ENCODE measurements at places on chromosomes 2 and 18.

DNA sequence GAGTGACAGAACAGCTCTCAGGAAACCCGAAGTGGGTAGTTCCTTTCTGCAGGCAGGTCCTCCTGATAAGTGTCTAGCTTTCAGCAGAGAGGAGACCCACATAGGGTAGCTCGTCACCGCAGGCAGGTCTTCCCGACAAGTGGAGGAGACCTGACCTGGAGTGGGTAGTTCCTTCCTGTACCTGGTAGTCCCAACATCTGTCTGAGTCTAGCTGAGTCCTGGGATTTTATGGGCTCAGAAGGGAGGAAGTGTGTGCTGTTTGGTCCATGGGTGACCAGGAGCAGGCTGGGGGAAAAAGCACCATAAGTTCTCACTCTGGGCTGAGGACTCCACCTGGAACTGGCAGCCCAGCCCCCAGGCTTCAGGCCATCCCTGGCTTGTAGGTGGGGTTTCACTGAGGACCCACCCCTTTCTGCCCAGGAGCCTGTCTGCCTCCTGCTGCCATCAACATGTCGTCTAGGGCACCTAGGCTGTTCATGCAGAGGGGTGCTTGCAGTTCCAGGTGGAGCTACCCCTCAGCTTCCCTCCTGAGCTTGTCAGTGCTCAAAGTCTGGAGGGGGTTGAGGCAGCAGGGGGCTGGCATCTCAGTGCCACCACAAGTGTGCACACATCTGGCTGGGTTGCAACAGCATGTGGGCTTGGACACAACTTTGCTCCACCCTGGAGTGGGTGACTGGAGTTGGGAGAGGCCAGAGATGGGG, 9.4 kb downstream of the DYSF start:
- no peak for DNase-seq

DNA sequence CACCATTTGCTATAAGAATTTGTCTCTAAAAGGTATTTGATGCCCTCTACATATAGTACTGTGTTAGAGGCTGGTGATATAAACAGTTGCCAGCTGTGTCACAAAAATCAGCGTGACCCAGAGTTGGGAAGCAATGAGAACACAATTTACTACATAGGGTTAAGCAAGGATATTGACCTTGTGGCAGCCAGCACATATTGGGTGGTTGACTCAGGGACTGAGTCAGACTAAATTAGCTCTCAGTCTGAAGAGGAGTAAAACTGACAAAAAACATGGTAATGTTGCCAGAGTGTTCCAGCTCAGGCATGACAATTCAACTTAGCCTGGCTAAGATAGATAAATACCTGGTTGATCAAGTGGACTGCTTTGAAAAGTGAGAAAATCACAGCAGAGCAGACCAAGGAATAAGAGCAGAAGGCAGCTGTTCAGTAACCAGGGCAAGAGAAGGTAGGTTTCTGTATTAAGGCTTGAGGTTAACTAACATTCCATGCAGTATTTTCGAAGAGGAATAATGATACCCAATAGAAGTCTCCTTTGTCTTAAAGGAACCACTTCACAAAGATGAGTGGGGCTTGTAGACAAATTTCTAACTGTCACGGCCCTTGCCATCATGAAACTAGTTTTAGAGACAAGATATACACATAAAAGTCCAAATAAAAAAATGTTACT, 108.2 kb upstream of the ERBB4 start:
- DNase-seq, result no peak

DNA sequence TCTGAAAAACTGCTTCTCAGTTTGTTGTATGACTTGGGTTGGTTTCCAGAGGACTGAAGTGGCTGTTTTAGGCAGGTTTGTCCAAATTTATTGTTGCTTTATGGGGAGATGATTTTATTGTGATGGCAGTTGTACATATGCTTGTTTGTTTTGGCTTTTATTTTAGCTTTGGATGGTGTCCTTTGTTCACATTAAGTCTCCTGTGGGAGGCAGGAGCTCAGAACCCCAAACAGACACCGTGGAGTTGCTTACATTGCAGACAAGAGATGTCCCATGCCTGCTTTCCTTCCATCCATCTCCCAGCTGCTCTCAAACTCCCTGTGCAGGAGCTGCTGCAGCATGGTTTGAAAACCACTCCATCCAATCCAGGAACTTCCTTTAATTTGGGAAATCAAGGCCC, 414.7 kb downstream of the LPIN1 start:
- no peak for DNase-seq

- no peak for DNase-seq
Observed at GRCh38 chr18:77632758-77633157, 383.1 kb downstream of the GALR1 start.

DNA sequence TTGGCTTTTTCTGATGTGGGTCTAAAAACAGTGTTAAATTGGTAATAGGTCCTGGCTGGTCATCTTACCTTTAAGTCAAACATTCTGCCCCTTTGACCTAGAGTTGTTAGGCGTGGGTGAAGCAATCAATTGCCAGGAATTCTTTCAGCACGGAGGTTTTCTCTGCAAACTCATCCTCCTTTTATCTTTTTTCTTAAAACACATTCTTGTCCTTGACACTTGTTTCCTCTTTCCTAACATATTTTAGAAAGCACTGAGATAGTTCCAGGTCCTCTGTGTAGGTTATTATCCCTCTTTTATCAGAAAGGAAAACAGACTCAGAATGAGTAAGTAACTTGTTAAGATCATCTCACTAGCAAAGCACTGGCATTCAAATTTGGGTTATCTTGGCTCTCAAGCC, 18.6 kb upstream of the AP1S3 start:
- DNase-seq, result no peak

DNA sequence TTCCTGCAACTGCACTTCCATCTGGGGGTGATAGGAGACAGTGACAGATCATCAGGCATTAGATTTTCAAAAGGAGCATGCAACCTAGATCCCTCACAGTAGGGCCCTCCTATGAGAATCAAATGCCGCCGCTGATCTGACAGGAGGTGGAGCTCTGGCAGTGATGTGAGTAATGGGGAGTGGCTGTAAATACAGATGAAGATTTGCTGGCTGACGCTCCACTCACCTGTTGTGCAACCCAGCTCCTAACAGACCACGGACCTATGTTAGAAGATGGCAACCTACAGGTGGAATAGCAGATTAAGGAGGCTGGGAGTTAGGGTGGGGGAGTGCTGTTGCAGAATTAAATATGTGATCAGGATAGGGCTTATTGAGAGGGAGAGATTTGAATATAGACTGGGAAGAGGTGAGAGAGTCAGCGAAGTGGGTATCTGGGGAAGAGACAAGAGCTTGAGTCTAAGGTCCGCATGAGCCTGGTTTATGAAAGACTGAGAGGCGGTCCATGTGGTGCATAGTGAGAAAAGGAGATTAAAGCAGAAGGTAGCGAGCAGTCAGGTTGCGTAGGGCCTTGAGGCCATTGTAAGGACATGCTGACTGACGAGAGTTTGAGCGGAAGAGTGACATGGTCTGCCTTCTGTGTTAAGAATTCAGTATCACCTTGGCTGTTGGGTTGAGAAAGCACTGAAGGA, 31.3 kb upstream of the TOGARAM2 start:
- no peak for DNase-seq

- peak; percentile 78 for DNase-seq
Observed at GRCh38 chr2:85792783-85793441, 39.1 kb downstream of the ATOH8 start.

GRCh38 chr2:134717286-134718022, 1.3 kb downstream of the TMEM163 start:
- DNase-seq, result no peak

- DNase-seq, result no peak
Observed at GRCh38 chr2:214077727-214078126, 333.1 kb upstream of the VWC2L start.

GRCh38 chr18:73023975-73024374, 156.2 kb upstream of the NETO1 start:
- no peak for DNase-seq

GRCh38 chr2:72827966-72828646, 2.3 kb upstream of the EXOC6B start:
- peak; percentile 5 for DNase-seq

DNA sequence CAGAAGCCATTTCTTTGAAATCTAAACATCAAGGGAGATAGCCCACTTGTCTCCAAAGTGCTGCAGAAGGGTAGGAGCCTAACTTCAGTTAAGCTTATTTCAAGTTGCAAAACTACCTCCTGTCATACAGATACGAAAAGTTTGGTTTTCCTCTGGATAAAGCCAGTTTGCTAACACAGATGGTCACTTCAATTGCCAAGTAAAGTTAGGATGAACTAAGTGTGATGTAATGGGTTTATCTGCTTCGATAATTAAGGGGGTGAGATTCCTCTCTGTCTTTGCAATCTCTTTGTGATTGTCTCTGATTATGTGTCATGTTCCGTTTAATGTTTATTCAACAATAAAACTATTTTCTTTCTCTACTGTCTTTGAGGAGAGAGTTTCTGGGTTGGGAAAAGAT, 156.4 kb downstream of the SLC39A10 start:
- DNase-seq, result no peak

GRCh38 chr18:3599195-3599594, 149.2 kb downstream of the TGIF1 start:
- no peak for DNase-seq

DNA sequence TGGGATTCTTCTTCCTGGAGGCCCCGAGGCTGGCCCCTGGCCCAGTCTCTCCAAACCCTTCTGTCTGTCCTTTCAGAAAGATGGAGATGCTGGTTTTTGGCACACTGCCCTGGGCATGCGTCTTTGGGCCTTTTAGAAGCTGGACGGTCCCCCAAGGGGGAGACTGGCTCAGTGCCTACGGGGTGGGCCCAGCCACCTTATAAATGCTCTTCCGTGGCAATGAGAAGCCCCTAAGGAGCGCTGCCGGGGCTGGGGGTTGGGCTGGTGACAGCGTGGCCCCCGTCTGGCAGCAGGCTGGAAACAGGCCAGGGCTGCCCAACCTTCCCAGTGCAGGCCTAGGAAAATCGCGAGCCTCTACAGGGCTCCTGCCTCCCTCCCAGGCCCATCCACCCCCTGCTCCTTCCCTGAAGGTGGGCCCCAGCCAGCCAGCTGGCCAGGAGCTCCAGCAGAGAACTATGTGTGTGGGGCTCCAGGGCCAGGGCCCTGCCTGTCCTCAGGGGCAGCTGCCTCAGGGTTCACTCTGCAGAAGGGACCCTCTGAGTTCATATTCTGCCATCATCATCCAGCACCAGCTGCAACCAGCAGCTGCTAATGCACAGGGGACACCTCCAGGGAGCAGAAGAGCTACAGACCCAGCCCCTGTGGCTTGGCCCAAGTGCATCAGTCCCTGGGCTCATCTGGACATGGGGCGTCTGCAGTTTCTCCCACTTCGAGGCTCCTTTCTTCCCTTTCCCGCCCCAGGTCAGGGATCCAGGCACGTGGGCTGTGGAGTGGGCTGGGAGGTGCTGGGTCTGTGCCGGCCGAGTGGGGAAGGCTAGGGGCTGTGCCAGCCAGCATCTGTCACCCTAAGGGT, 107.6 kb upstream of the OTOS start:
- no peak for DNase-seq

DNA sequence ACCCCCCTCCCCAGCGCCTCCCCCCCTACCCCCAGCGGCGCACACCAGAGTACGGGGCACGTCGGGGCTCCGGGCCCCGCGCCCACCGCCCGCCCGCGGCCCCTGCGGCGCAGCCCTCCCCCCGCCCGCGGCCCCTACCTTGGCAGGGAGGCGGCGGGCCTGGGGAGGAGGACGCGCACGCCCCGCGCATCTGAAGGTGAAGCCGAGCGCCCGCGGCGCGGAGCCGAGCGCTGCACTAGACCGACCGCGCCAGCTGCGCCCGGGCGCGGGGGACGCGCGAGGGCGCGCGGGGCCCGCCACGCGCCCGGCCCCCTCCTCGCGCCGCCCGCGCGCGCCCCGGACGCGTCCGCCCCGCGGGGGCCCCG, at the start of gene ZNF516:
ZNF516 (minus strand) TSS at position 237 of the 365 bp plus-strand sequence. CDS start 52,188 bp downstream, outside the sequence.
- no peak for DNase-seq

DNA sequence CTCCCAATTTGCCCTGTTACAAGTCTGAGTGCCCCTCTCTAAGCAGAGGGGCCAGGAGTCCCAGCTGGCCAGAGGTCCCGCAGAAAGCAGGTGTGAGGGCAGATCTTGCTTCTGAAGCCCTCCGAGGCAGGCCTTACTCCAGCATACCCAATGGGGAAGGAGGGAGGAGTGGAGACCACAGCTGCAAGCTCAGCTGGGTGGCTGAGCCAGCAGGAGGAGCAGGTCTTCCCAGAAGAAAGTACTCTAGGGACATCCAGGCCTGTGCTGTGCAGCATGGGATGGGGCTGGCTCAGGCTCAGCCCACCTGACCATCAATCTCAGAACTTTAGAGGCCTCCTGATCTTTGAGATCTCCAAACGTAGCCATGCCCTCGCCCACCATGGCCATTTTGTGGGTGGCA, 31.3 kb downstream of the PLB1 start:
- DNase-seq, result no peak

DNA sequence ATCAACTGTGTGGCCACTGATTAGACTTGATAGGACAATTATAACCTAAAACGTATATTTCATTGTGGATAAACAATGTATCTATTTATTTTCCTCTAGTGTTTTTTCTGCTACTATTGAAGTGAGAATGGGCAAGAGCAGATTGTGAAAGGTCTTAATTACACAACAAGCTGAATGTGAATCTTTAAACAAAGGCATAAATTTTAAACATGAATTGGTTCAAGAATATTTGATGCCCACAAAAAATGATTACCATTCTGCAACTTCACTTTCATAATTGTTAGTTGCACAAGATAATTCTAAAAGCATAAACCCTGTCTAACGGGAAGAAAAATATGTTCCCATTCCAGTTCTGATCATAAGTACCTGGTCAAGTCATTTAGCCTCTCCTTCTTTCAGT, 285.6 kb downstream of the GULP1 start:
- DNase-seq, result no peak

GRCh38 chr18:8260319-8260718, 348.9 kb upstream of the RAB12 start:
- no peak for DNase-seq

- DNase-seq, result no peak
Observed at GRCh38 chr2:9663008-9663879, 32.4 kb upstream of the YWHAQ start.

DNA sequence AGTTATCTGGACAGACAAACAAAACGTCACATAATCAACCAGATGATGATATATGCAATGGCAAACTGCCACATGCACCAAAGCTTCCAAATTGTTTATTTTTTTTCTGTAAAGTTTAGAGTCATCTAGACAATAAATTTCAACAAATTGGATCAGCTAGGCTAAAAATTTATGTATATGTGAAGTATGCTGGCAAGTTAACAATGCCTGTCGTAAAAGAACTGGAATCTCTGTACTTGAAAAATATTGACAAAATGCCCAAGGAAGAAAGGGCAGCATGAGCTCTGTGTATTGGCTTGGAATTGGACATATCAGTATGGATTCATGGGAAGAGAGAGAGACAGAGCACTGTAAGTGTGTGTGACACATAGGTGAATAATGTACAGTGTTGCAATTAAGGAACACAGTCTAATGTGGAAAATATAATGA, 309.8 kb downstream of the ERBB4 start:
- DNase-seq, result no peak

DNA sequence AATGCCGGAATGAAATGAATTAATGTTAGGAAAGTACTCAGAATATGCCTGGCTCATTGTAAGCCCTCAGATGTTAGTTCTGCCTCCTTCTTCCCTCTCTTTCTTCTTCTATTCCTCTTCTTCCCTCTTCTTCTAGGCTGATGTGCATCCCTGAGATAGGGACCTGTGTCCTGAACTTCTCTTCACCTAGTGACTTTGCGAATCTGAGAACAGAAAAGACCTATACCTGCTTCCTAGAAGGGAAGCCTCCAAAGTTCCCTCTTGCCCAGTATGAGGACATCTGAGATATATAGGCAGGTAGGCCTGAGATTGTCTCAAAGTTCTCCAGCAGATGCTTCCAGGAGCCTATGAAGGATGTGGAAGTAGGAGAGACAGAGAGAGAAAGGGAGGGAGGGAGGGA, 8.1 kb upstream of the CYP27A1 start:
- no peak for DNase-seq

Measured in dermis microvascular lymphatic vessel endothelial cell (primary cell).